ENCODE measurements at places on chromosomes 3 and 15. TPM values are rescaled to one million over a fixed set of nuclear protein-coding genes. Genes with fewer than 3 reads are reported as not detected.

The PLIN1 gene
- total RNA-seq: 3.3 TPM

The ARPP21 gene
- not detected for total RNA-seq

The SLC4A7 gene
- total RNA-seq: 40.0 TPM

The FAM81A gene
- total RNA-seq: 2.3 TPM

The MKRN3 gene
- 0.11 TPM for total RNA-seq

The ZNF385D gene
- 1.3 TPM for total RNA-seq

The ZNF662 gene
- total RNA-seq: 8.5 TPM

The SLC22A13 gene
- total RNA-seq: not detected

The LSAMP gene
- total RNA-seq: 2.0 TPM

The KBTBD8 gene
- 1.1 TPM for total RNA-seq

The HHLA2 gene
- total RNA-seq: not detected

The ARNT2 gene
- total RNA-seq: 9.4 TPM

The ACTC1 gene
- total RNA-seq: 1.1 TPM

The FOXL2 gene
- total RNA-seq: not detected

The DUSP7 gene
- total RNA-seq: 10.3 TPM

The HCLS1 gene
- 42.5 TPM for total RNA-seq

The CCR2 gene
- total RNA-seq: 0.89 TPM

The AHSG gene
- not detected for total RNA-seq

The SAXO2 gene
- 1.4 TPM for total RNA-seq

The GOLGA8T gene
- 1.3 TPM for total RNA-seq

The RHCG gene
- total RNA-seq: not detected

The ERICH6 gene
- total RNA-seq: not detected
